Transverse colon (tissue), 4 donors: ENCODE measurements at places on chromosomes 12 and 14.

DNA sequence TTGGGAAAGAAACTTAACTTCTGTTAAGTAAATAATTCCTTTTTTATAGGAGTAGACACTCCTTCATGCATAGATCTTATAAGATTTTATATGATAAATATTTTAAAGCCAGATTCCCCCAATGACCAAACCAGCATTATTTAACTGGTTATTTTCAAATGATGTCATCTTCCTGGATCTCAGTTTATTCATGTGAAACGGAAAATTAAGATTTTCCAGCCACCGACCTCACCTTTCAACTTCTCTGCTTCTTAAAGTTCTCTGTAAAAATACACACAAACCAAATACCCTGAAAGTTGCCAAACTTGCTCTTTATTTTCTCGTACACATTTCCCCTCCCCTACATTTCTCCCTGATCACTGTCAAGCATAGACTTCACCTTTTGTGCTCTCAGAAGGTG is 364.2 kb downstream of the GALC start:
- DNase-seq: no peak

GRCh38 chr12:69648476-69648875 is 37.8 kb upstream of the LRRC10 start:
- DNase-seq: no peak

DNA sequence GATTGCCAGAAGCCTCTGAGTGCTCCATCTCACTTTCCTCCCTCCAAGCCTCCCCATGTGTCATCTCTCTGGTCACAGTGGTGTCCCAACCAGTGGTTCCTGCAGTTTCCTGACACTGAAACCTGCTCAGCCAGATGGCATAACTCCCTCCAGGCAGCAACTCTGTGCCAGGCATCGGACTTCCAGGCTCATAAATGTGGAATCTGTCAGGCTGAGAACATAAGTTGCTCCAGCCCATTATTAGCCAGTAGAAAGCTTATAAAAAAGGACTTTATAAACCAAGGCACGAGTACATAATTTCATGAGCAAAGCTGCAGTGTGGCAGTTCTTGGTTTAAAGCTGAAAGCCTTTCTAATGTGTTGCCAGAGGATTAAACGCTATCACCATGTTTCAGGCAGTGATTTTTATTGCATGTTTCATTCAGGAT is 194.3 kb downstream of the DACT1 start:
- peak; percentile 14 for DNase-seq

DNA sequence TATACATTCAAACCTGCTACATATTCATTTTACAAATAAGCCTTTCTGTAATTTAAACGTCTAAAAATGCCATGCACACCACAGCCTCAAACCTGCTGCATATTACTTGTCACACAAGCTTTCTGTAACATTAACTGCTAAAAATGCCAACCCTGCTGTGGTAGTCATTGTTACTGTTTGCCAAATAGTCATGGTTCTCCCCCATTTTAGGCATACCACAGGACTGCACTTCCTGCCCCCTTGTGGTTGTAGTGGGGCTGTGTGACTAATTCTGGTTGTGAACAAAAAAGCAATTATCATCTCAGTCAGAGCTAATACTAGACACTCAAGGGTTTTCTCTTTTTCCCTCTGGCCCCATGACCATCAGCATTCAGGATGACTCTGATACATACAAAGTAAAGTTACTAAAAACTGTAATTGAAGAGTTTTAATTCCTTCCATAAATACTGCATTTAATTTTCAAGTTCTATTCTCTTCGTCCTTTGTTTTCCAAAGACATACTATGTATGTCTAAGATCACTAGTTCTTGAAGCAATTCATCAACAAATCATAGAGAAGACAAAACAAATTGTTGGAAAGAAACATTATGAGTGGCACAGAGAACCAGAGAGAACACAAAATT is 5.7 kb upstream of the SLC35F4 start:
- DNase-seq: no peak
